ENCODE measurements at places on chromosomes 5 and 9. TPM values are rescaled to one million over a fixed set of nuclear protein-coding genes. Genes with fewer than 3 reads are reported as not detected.
A peak's percentile ranks its signal among the peaks of the same experiment; 100 is the strongest.

The CNTNAP3B gene
- total RNA-seq = 24.3 TPM

GRCh38 chr9:70506159-70506558 lies 91.7 kb upstream of the KLF9 start:
- DNase-seq = no peak

The GABRP gene
- not detected for total RNA-seq

GRCh38 chr9:115469841-115470240 lies 351.9 kb upstream of the TNC start:
- DNase-seq = no peak

DNA sequence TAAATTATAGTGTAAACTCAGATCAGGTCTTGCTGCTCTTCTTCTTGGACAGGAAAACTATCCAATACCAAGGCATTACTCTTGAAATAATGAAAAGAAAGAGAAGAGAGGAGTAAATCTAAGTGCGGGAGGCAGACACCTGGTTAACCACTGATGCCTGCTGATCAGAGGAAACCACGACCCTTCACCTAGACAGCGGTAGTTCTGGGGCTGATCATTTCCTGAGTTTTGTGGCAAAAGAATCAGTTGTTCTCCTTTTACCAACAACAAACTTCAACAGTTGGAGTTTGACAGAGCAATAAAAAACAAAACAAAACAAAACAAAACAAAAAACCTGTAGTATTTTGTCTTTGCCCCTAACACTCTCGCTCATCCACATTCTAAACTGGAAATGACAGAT lies 3.0 kb downstream of the RLN1 start:
- DNase-seq = no peak

- DNase-seq = no peak
Observed at GRCh38 chr9:115912086-115912485, 241.5 kb upstream of the PAPPA start.

The PCDHGB2 gene
- 0.34 TPM for total RNA-seq

GRCh38 chr9:137916540-137916939 lies 39.0 kb downstream of the CACNA1B start:
- DNase-seq = no peak

DNA sequence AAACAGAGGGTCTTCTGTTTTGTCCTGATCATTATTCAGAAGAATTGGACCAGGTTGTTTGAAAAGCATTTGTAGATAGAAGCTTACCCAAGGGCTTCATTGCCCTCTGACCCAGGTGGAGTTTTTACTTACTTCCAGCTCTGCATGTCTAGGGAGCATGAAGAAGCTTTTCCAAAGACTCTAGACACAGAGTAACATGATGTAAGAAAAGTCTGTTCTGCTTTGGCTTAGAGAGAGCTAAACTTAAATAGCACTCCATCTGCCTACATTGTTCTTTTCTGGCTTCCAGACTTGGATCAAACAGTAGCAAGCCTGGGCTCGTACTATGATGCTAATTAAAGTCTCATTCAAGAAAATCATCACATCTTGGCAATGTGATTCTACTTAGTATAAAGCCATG lies 112.1 kb downstream of the SNCAIP start:
- DNase-seq = no peak

The ICE1 gene
- total RNA-seq = 30.0 TPM

The CTSL gene
- total RNA-seq = 63.1 TPM

DNA sequence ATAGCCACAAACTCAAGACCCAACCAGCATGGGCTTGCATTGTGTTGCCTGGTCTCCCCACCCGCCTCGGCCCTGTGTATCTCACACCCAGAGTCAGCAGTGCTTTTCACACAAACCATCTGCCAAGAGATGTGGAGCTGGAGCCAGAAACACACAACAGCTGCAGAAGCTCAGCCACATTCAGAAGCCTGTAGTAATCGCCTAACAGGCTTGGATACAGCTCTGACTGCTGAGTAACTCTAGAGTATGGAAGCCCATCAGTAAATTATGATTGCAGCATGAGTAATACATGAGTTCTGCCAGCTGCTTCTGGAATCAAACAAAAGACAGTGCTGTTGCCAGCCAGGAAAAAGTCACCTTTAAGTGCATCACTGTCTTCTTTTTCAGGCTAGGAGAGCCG lies 16.0 kb downstream of the TEK start:
- peak; percentile 7 for DNase-seq

DNA sequence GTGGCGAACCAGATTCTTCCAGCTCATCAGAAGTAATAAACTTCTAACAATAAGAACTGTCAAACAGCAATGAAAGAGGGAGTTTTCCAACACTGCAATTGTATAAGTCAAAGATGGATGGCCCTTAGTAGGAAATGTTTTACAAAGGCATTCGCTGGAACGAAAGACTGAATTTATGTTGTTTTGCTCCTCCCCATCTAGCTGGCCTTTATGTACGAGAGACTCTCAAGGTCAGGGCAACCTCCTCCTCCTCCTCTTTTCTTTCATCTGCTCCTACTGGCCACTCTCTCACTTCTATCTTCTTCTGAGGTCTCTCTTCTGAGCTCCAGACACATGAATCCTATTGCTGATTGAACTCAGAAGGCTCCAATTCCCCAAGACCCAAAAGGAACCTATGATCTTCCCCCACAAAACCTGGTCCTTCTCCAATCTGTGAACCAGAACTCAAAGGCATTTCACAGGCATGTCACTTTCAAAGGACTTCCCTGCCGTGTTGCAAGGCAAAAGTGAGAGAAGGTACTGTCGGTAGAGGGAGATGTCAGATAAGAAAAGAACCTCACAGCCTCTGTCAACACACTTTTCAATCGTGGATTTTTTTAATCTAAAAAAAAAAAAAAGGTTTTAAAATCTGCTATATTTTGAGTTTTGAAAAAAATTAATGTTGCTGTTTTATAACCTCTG lies 28.5 kb upstream of the PUM3 start:
- DNase-seq = peak; percentile 23

The ST6GALNAC6 gene
- 24.5 TPM for total RNA-seq

The TAF11L8 gene
- total RNA-seq = not detected

DNA sequence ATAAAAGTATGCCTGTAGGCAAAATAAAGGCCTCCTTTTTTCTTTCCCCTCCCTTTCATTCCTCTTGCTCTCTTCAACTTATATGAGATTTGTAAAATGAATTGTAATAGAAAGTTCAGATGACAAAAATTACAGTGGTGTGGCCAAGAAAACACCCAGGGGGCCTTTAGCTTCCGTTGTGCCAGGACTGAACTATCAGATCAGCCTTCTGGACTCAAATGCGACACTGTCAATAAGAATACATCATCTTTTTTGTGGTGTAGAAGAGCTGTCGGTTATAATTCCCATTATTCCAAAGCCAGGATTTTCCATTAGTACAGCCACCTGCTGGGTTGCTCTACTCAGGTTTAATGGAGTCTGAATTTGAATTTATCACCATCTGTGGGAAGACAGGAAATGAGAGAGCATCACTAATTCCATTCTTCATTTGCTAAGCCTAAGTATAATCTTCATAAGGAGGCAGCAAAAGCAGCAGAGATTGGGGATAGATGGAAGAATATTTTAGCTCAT lies 443.4 kb downstream of the ANXA1 start:
- DNase-seq = no peak

DNA sequence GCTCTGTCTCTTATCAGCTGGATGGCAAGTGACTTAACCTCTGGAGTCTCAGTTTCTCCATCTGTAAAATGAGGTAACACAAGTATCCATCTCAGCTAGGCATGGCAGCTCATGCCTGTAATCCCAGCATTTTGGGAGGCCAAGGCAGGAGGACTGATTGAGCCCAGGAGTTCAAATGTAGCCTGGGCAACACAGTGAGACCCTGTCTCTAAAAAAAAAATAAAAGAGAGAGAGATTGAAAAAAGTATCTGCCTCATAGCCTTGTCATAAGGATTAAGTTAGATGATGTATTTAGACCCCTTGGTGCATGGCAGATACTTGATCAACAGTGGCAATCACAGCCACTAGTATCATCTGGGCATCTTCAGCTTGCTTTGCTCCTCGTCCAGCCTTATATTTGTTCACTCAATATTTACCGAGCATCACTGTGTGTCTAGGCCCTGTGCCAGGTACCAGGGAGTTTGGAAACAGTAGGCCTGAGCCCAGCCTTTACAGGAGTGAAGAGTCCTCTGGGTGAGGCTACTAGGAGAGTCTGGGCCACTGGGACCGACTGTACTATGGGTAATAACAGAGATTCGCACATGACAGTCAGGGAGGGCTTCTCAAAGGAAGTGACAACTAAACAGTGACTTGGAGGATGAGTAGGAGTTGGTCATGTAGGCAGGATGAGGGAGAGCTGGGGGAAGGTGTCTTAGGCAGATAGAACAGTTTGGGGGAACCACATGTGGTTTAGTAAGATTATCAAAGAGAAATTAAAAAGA lies 34.2 kb downstream of the CORO2A start:
- no peak for DNase-seq

- DNase-seq = no peak
Observed at GRCh38 chr5:84286662-84287061, 98.0 kb downstream of the EDIL3 start.

DNA sequence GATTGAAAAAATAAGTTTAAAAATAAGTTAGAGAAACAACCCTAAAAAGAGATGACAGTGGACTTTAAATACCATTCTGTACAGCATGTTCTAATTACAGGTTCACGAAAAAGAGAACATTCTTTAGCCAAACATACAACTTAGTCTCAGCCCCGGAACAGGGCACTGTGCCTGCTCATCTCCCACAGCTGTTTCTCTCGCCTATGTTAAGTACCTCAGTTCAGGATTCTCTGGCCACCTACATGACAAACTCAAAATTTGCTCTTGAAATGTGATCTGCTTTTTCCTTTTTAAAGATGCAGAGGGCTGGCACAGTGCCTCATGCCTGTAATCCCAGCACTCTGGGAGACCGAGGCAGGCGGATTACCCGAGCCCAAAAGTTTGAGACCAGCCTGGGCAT lies 52.3 kb downstream of the MYO10 start:
- no peak for DNase-seq
